ENCODE measurements at places on chromosomes 7 and 10.

- DNase-seq: no peak
These were observed 11.5 kb downstream of the ELFN1 start for GRCh38 chr7:1681581-1681980.

DNA sequence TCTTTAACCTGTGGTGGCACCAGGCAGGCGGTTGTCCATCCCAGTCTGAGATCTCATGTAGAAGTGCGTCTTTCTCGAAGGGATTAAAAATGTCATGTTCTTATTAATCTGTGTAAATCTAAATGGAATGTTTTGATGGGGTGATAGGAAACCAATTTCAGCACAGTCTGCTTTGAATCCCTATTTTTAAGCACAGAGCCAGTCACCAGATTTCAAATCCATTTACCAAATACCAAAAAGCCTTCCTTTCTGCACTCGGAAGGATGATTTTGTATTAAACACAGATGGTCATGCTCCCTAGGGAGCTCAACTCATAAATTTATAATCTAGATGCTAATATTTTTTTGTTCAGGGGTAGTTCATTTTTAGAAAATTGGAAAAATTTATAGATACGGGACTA lies 160.6 kb upstream of the AOAH start:
- DNase-seq: no peak

DNA sequence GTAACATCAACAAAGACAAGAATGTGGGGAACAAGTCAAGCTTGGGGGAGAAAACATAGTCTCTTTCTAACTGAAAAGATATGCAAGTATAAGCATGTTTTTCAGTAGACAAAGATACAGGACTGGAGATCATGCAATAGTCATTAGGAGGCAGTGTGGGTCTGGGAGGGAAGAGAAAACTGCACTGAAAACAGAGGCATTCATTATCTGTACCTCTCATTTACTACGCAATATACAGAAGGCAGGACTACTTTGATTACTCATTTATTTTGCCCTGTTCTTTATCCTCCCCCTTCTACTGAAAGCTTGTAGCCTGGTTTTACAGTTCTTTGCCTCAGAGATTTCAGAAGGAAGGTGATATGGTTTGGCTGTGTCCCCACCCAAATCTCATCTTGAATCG lies 341.2 kb downstream of the CRPPA start:
- DNase-seq: no peak

DNA sequence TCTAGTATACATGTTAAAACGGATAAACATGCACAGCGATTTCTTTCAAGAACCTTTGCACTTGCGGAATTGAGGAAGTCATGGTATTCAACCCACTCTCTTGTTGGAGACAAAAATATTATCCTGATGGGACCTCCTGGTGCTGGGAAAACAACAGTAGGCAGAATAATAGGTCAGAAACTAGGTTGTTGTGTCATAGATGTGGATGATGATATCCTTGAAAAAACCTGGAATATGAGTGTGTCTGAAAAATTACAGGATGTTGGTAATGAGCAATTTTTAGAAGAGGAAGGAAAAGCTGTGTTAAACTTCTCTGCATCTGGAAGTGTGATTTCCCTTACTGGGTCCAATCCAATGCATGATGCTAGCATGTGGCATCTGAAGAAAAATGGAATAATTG lies 6.9 kb downstream of the THNSL1 start:
- no peak for DNase-seq

DNA sequence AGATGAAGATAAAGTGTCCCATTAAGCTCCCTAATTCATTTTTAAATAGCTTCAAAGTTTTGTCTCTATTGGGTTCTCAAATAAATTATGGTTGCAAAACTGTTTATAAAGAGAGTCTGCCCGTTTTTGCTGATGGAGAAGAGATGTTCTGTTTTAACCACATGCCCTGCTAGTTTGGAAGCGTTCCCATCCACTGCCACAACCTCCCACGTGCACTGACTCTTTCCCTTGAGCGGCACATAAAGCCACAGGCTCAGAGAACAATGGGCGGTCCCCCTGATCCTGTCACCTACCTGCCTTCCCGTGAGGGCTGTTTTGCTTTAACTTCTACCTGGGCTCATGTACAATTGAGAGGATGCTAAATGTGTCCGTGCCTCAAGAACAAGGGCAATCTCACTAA lies 65.5 kb downstream of the CPVL start:
- DNase-seq: no peak

DNA sequence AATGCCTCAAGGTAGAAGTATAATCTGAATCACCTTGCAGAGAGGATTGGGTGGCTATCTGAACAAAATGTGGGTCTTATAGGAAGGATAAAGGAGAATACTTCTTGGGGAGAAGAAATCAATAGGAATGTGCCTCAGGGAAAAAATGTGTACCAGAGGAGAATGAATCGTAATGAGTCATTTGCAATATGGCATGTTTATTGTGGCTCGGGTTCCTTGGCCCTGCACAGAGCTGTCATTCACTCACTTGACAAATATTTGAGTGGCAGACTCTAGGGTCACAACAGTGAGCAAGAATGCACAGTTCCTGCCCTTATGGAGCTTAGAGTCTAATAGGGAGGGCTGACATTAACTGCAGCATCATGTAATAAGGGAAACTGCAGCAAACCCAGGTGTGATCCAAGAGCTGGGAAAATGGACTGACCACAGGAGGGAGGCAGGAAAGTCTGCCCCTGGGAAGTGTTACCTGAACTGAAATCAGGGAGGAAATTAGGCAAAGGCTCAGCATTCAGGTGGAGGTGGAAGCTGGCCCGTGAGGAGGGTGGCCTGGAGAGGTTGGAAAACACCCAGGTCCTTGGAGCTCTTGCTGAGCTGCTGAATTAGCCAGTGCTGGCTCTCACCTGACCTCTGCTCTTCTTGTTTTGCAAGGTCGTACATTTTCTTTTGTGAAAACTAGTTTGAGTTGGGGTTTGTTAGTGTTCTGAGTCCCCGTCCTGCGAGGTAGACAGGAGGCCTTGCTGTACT lies 203.9 kb downstream of the FRMD4A start:
- DNase-seq: no peak

DNA sequence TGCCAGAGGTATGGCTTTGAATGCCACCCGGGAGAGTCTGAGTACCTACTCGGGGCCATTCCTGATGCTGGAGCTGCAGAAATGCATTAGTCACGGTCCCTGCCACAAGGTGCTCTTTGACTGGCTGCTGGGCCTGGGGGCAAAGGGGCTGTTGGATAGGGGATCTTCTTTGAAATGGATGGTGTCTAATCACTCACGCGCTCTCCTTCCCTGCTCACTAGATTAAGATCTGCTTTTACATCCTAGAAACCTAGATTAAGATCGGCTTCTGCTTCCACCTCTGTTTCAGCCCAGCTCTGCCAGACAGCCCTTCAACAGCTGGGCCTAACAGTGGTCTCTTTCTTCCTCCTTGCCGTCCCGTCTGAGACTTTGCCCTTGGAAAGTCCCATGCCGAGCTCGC lies 57.2 kb downstream of the PAX2 start:
- no peak for DNase-seq

DNA sequence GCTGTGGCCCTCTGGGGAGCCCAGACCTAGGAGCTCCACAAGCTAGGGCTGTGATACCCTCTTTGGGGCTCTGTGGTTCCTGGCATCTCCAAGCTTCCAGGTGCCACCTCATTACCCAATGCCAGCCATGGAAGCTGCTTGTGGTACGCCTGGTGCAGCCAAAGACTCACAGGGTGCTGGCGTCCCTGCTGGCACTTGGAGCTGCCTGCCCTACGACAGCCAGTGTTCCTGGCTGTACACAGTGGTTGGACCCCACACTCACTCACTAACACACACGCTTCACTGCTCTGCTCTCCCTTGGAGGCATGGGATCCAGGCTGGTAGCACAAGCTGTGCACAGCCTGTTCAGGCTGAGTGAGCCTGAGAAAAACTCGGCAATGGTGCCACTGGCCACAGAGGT lies 894.1 kb upstream of the PHF14 start:
- DNase-seq: no peak

- no peak for DNase-seq
These were observed 23.0 kb downstream of the JCAD start for GRCh38 chr10:30036341-30036740.

- no peak for DNase-seq
These were observed 6.5 kb upstream of the RBM20 start for GRCh38 chr10:110637558-110638053.

DNA sequence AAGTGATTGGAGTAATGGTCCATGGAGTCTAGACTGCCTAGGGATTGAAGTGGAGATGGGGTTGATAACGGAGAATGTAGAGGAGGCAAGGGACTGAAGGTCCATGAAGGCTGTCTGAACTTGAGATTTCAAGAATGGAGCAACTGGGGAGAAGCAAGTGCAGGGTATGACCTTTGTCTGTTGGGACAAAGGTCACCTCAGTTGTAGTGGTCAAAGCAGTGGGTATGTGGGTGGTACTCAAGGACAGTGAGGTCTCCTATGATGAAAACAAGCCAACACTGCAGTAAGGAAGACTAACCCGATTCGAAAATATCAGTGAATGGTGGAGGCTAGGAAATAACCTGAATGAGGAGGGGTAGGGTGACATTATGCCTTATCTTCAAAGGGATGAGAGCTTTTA lies 5.4 kb upstream of the DDX21 start:
- no peak for DNase-seq

DNA sequence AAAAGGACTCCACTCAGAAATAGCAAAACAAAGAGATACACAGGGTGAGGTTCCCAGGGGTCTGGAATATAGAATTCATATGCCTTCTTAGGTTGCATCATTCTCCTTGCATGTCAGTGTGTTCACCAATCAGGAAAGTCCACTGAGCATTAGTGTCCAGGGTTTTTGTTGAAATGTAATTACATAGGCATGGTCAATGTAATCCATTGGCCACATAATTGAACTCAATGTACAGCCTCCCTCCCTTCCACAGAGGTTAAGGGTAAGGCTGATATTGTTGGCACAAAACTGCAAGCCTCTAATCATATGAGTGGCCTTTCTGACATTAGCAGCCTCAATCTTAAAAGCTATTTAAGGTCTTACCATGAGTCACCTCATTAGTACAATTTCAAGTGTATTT lies 736.1 kb upstream of the VSTM2A start:
- no peak for DNase-seq

- no peak for DNase-seq
These were observed 31.6 kb downstream of the GSDME start for GRCh38 chr7:24725554-24726241.

GRCh38 chr10:77556990-77557601 lies 80.5 kb downstream of the KCNMA1 start:
- DNase-seq: no peak

DNA sequence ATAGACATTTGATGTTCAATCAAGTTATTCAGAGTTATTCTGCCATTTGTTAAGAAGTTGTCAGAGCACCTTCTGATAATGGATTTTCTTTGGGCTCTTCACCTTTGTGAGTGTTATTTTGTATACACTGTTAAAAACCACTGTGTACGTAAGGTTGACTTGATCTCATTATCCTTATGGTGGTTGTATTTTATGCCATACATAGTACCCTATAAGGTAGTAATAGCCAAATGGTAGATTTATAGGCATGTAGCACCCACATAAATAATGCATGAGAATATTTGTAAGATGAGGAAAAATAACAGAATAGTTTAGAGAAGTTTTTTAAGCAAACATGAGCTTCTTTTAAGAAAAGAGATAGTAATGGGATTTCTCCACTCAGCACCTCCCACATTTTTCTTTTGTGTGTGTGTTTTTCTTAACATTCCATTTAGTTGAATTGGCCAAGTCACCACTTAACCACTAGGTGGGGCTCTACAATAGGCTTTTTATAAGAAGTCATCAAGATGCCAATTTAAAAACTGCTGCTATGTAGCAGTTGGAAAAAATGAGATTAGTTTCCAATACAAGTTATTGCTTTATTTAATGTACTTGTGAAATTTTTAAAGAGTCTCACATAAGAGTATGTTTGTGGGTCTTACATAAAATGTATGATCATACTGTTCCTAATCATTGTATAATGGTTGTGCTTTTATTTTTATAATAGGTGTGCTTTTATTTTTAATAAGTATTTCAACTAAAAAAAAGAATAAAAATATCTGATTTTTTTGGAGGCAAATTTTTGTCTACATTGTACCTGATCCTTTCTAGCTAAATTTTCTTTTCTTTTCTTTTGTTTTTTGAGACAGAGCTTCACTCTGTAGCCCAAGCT lies 41.1 kb upstream of the STMP1 start:
- no peak for DNase-seq

- DNase-seq: no peak
These were observed 49.4 kb downstream of the VCL start for GRCh38 chr10:74047304-74047703.

- DNase-seq: no peak
These were observed 115.2 kb downstream of the SORBS1 start for GRCh38 chr10:95445837-95446486.

- no peak for DNase-seq
These were observed 35.3 kb upstream of the KCNIP2 start for GRCh38 chr10:101878869-101879268.

DNA sequence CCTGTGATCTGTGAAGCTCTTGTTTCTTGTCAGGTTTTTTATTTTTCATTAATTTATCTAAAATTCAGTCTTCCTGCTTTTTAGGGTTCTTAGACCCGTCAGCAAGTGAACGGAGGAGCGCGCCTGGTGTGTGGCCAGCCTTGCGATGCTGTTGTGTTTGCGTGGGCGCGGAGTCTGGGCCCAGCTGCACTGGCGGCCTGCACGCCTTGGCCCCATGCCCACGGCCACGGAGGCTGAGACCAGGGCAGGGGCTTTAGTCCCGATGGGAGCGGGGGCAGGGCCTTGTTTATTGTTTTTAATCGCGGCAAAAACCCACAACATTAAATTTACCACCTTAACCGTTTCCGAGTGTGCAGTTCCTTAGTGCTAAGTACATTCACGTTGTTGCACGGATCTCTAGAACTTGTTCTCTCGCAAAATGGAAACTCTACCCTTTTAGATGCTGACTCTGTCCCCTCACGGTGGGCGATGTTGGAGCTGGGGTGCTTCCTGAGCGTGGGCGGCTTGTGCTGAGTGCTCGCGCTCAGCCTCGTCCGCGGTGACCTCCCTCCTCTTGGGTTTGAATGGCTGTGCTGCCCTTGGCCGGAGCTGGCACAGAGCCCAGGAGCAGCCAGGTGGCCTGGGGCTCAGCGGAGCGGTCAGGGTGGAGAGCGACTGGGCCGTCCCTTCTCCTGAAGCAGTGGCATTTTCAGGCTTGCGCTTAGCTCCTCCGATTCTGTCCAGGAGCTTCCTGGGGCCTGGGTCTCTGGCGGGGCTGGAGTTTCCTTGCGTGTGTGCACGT lies 69.1 kb downstream of the INPP5A start:
- no peak for DNase-seq

- DNase-seq: no peak
These were observed 136.3 kb downstream of the DOCK1 start for GRCh38 chr10:127041552-127041951.

GRCh38 chr10:93758891-93759410 lies 1.2 kb downstream of the LGI1 start:
- no peak for DNase-seq

- DNase-seq: no peak
These were observed 31.9 kb downstream of the BEND7 start for GRCh38 chr10:13496931-13497330.

- DNase-seq: no peak
These were observed 12.3 kb upstream of the ACSM6 start for GRCh38 chr10:95181726-95182125.
